Thymus (tissue), 14 donors: ENCODE measurements at places on chromosomes 7 and 10. TPM values are rescaled to one million over a fixed set of nuclear protein-coding genes. Genes with fewer than 3 reads are reported as not detected.

Gene ACTL6B
- 0.05 TPM for total RNA-seq

GRCh38 chr7:159022238-159022993, 122.3 kb downstream of the VIPR2 start:
- DNase-seq: no peak

DNA sequence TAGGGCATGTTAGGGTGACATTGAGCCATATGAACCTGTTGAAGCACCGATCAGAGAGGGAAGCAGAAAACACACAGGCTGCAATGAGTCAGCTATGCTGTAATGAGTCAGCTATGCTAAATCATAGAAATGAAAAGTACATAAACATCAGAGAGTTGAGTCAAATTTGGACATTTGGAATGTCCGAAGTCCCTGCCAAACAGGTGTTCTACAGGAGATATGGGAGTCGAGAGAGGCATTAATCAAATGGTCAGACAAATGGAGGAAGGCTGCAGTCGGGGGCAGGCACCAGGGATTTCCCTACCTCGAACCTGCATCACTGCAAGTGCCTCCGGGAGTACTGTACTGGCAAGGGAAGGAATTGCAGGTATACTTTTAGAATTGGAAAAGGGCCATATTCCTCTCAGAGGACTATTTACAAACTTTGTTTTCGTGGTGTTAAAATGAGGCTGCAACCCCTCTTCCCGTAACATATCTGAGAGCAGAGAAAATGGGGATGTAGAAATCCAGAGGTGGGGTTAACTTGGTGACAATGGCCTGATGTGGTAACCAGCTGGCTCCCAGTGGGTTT, 8.8 kb upstream of the ZC3HAV1 start:
- no peak for DNase-seq

GRCh38 chr7:12290761-12291160, 79.7 kb downstream of the TMEM106B start:
- DNase-seq: no peak

GRCh38 chr10:82817676-82818422, 942.9 kb downstream of the NRG3 start:
- no peak for DNase-seq

GRCh38 chr10:66746711-66747110, 179.1 kb upstream of the LRRTM3 start:
- no peak for DNase-seq

- DNase-seq: no peak
Measured at GRCh38 chr10:103852189-103852711, 3.1 kb downstream of the SH3PXD2A start.

Gene MMD2
- not detected for total RNA-seq

DNA sequence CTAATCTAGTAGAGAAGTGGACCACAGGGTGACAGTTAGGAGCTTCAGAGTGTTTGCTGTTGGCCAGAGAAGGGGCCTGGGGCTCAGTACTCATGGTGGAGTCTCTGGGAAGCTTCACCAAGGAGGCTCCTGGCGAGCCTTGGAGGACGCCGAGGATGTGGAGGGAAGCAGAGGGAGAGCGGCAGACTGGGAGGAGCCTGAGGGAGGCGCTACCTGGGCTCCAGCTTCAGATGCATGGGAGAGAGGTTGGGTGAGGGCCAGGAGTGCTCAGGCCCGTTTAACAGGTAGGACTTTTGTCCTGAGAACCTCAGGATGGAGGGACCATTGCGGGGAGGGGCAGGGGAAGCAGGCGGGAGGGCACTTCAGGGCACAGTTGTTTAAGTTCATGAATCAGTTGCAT, 24.2 kb downstream of the DOCK1 start:
- DNase-seq: no peak

DNA sequence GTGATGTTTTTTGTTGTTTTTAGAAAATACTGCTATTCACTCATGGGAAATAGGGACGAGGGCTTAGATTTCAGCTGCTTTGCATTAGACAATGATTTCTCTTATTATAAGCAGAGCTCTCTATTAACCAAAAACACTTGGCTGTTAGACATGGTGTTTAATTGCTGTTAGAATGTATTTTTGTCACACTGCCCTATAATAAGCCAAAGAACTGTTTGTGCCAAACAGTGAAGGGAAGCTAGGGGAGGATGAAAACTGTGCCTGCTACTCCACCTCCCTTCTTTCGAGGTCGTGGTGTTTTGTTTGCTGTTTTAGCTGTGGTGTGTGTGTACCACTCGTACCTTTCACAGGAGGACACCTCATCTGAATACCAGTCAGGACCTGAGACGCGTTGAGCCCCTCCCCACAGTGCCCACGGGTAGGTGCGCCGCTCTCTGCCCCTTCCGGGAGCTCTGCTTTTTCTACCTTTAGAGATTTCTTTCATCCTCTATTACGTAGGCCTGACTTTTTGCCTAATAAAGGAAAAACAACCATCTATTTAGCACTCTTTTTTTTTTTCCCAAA, 57.9 kb downstream of the CUX1 start:
- no peak for DNase-seq

DNA sequence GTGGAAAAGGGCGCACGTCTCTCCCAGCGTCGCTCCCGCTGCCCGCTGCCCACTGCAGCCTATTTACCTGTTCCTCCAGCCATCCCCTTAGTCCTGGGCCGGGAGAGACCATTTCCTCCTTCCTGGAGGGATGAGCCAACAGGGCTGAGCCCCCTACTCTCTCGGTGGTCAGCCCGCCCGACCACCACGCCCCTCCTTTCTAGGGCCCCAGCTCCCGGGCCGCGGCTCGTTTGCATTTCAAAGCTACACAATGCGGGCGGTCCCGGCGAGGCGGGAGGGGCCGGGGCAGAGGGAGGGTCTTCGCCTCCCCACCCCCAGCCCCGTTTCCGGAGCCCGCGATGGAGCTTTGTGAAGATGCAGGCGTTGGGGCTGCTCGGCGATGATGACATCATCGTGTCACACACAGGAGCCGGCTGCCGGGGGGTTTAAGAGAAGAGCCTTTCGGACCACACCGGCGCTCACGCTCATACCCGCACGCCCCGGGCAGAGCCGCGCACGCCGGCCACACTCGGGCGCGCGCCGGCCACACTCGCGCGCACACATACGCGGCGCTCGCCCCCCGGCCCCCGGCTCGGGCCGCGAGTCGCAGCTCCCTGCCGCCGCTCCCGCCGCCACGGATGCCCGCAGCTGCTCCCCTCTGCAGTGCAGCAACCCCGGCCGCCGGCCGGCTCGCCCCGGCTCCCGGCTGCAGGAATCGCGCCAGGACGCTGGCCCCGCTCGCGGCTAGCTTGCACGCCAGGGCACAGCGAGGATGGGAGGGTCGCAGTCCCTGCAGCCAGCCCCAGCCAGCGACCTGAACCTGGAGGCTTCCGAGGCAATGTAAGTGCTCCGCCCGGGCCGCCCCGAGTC, 107.7 kb upstream of the BTBD16 start:
- DNase-seq: no peak

Gene MRC1
- 6.8 TPM for total RNA-seq

GRCh38 chr10:35875016-35875676, 233.1 kb upstream of the FZD8 start:
- DNase-seq: no peak

Gene GNGT1
- 0.76 TPM for total RNA-seq

GRCh38 chr10:110350812-110351211, 46.1 kb upstream of the SMNDC1 start:
- DNase-seq: no peak

- DNase-seq: no peak
Measured at GRCh38 chr7:22787951-22788350, 34.7 kb downstream of the TOMM7 start.

- DNase-seq: no peak
Measured at GRCh38 chr7:18399436-18400235, 95.9 kb upstream of the HDAC9 start.

DNA sequence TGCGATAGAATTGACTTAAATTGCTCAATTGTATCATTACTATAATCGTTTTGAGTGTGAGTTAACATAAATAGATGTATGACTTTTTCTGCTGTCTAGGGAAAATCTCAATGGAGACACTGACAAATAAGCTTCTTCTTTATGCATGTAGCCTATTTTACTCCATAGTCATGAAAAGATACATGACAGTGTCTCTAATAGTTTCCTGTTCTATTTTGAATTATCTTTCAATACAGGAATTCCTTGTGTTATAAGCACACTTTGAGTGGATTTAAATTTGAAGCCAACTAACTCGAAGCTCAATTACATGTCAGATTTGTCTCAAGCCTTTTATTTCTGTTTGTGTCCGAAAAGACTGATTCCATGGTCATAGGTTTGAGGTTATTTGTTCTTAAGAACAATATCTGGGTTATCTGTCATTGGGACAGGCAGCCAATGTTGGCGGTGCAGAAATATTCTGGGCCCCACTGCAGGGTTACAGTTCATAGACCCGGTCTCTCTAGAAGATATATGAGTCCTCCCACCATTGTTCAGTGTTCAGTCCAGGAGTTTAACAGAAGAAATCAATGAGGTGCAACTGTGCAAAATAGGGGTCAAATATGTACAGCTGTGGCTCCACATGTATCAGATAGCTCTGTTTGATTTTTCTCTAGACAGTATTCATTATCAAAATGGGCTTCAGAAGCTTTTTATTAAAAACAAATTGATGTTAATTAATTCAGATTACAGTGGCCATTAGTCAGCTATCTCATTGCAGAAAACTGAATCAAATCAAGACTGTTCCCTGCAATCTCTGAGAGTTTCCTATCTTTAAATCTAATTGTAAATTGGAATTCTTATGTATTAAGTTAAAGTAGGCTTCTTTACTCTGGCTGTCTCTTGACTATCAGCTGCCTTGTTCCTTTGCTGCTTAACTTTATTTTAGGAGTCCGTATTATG, 1238.8 kb downstream of the NXPH1 start:
- no peak for DNase-seq

GRCh38 chr7:135342887-135343286, 109.2 kb downstream of the STRA8 start:
- DNase-seq: no peak

GRCh38 chr10:13831711-13832141, 245.0 kb downstream of the PRPF18 start:
- no peak for DNase-seq

Gene ADIRF
- total RNA-seq: 23.8 TPM

GRCh38 chr10:77248104-77248790, 389.4 kb downstream of the KCNMA1 start:
- no peak for DNase-seq

Gene ZNF736
- total RNA-seq: 11.6 TPM

DNA sequence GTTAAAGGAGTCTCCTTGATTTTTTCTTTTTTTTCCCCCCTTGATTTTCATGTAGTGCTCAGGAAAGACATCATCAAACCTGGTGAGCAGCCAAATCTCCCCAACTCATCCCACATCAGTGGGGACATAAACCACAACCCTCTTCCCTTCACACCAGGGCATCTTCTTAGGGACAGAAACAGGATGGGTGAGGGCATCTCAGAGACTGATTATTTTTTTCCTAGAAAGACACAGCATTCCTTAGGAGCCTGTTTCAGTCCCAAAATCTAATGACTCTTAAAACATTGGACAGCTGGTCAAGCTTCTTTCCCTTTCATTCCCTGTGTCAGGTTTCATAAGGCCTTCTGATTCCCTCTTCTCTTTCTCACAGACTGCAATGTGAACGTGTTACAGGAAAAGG, 31.5 kb upstream of the GSAP start:
- no peak for DNase-seq

DNA sequence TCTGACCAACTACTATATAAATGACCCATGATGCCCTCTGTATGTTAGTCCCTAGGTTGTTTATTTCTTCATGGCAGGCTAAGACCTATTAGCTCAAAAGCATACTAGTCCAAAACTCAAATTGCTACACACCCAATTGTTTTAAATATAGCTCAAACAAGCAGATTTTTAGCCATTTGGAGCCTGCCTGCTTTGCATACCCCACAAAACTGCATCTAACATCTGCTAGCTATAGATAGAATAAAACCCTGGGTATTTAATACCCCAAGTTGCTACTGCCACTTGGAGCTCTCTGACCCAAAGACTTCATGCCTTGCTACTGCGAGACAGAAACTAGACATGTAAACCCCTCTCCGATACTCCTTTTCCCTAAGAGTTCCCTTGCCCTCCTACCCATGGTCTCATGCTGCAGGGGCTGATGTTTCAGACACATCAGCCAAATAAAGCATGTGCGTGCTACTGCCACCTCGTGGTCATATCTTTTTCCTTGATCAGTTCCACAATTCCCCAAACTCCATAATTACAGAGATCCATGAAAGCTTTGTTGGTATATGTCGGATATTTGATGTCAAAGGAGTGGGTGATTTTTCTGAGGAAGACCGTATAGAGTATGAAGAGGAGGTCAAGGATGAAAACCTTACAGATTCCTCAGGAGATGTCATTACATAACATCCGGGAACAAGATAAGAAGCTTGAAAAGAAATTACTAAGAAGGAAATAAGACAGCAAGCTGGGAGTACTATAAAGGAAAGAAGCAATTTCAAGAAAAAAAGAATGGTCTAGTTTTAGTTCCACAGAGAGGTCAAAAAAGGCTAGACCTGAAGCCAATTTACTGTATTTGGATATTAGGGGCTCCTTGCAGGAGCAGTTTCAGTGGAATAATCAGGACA, 386.6 kb downstream of the SH2D4B start:
- no peak for DNase-seq

Gene LIPJ
- total RNA-seq: 0.42 TPM

- DNase-seq: no peak
Measured at GRCh38 chr7:55134786-55135185, 116.0 kb downstream of the EGFR start.

Gene CCT6A
- 135 TPM for total RNA-seq

GRCh38 chr7:106358103-106358663, 73.4 kb upstream of the NAMPT start:
- DNase-seq: no peak

DNA sequence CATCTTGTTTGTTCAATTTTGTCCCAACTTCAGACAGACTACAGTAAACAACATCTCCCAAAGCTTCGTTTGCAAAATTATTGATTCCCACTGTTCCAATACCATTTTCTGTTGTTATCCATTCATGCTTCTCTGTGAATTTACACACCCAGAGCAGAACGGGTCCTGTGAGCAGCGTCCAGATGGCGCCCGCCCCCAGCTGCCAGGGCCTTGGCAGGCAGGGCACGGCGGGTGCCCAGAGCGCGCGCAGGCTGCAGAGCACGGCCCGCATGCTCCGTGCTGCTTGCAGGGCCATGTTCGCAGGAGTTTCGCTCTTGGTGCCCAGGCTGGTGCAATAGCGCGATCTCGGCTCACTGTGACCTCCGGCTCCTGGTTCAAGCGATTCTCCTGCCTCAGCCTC, 32.5 kb upstream of the SEPTIN7 start:
- no peak for DNase-seq

Gene PRKAR1B
- total RNA-seq: 15.4 TPM

Gene CUBN
- total RNA-seq: 1.7 TPM

DNA sequence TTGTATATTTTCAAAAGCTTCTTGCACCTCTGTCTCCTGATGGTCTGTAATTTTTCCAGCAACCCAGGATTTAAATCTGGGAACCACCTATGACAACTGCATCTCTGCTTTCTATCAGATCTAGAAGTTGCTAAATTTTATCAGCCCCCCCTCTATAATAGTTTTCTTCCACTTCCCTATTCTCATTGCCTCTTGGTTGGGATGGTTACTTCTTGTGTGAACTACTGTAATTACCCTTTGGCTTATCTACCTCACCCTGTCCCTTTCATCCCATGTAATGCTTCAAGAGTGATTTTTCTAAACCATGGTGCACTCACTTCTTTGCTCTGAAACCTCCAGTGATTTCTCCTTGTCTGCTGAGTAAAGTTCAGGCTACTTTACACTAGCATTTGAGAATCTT, 92.3 kb downstream of the BMPR1A start:
- DNase-seq: no peak

Gene GSDME
- total RNA-seq: 1.9 TPM

- no peak for DNase-seq
Measured at GRCh38 chr7:122746948-122747347, 44.2 kb upstream of the RNF148 start.
